ENCODE measurements at places on chromosomes 13 and 19.

GRCh38 chr13:107585469-107586180 lies 629.7 kb downstream of the LIG4 start:
- no peak for DNase-seq

DNA sequence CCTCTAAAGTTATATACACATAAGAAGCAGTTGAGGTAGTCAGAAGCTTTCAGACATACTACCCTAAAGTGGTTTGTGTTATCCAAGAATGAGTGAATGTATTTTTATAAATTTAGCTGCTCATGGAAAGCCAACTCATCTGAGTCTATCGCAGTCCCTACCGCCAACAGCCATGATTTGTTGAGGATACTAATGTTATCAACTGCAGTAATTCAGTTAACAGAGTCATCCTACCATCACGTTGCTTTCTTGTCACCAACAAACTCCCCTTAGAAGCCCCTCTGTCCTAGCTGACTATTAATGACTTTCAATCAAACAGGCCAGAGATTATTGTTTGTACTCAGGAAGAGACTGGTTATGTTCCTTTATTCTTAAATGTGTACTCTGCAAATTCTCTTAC lies 169.9 kb downstream of the DCT start:
- DNase-seq, result no peak

GRCh38 chr13:38759390-38759789 lies 72.5 kb downstream of the FREM2 start:
- no peak for DNase-seq

DNA sequence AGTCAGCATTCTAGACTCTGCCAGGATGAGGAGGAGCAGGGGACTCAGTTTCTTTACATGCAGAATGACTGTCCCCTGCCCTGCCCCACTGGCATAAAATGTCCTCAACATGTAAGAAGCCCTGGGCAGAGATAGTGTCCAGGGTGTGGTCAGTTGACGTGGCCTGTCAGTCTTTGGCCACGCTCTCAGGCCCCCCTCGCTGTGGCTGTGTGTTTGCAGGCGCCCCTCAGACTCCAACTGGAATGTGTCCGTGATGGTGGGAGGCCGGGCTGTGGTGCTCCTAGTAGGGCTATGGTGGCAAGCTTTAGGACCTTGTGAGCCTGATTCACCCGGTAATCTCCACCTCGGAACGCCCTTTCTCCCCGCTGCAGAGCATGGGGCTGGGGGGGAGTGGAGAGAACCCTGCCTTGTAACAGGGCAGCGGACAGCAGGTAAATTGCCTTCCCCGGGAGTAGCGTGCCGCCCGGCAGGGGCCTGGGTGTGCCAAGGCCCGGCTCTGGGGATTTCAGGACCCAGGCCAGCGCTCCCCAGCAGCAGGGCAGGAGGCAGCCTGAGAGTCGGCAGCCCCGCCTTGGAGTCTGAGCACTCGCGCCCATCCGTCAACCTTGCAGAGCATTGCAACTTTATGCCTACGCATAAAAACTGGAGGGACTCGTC lies 62.3 kb downstream of the CHST8 start:
- no peak for DNase-seq

GRCh38 chr13:94362411-94362909 lies 117.0 kb downstream of the DCT start:
- DNase-seq, result peak; percentile 23

DNA sequence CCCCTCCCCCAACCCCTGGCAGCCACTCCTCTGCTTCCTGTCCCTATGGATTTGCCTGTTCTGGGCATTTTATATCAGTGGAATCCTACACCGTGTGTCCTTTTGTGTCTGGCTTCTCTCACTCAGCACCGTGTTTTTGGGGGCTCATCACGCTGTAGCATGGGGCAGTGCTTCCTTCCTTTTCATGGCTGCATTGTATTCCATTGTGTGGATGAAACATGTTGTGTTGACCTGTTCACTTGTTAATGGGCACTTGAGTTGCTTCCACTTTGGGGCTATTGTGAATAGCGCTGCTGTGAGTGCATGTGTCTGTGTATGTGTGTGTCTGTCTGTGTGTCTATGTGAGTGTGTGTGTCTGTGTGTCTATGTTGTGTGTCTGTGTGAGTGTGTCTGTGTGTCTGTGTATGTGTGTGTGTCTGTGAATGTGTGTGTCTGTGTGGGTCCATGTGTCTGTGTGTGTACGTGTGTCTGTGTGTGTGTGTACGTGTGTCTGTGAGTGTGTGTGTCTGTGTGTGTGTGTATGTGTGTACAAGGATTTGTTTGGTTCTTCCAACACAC lies 57.2 kb downstream of the AP1M1 start:
- no peak for DNase-seq

- no peak for DNase-seq
These were observed 20.4 kb upstream of the ERCC5 start for GRCh38 chr13:102825400-102825799.

DNA sequence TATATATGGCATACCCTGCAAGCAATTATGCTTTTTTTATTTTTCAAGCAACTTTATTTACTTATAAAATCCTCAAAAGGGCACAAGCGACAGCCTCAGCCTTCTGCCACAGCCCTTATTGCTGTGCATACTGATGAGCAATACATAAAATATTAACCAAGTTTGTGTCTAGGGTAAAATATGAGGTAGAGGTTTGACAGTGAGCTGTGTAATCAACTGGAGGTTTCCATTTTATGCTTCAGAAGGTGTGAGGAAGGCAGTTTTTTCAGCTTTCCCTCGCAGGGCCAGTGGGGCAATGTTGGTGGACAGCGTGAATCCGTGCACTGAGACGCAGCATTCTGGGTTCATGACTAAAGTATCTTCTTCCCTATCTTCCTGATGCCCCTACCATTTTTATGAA lies 310.4 kb downstream of the IRS2 start:
- DNase-seq, result no peak

GRCh38 chr19:46191972-46192371 lies 37.6 kb upstream of the IGFL1 start:
- no peak for DNase-seq

DNA sequence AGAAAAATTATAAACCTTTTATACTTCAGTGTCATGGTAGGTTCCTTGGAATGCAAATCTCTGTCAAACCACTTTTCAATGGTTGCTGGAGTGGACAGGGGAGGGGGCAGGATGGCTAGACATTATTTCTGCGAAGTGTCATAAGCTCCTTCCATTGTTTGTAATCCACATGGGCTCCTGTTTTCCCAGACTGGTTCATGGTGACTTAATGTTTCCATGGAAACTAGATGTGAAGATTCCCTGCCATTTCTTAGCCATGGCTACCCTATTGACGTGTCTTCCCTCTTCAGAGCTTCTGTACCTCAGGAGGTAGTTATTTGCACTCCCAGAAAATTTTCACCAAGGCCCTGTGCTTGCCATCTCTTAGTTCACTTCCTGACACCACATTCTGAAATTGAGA lies 95.3 kb downstream of the UFM1 start:
- no peak for DNase-seq

GRCh38 chr13:65724226-65724625 lies 1505.9 kb downstream of the PCDH9 start:
- DNase-seq, result no peak

- DNase-seq, result no peak
These were observed 302.1 kb downstream of the PCDH17 start for GRCh38 chr13:57933606-57934005.

GRCh38 chr19:9078651-9079050 lies 8.2 kb upstream of the OR1M1 start:
- no peak for DNase-seq

DNA sequence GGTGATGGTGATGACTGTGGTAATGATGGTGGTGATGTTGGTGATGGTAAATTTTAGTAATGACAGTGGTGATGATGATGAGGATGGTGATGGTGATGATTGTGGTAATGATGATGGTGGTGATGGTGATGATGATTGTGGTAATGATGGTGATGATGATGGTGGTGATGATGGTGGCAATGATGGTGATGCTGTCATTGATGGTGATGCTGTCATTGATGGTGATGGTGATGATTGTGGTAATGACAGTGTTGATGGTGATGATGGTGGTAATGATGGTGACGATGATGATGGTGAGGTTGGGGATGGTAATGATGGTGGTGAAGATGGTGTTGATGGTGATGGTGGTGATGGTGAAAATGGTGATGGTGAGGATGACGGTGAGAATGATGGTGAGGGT lies 11.7 kb upstream of the BCAT2 start:
- DNase-seq, result no peak

- DNase-seq, result no peak
These were observed 1.3 kb upstream of the BSG start for GRCh38 chr19:570937-571565.

DNA sequence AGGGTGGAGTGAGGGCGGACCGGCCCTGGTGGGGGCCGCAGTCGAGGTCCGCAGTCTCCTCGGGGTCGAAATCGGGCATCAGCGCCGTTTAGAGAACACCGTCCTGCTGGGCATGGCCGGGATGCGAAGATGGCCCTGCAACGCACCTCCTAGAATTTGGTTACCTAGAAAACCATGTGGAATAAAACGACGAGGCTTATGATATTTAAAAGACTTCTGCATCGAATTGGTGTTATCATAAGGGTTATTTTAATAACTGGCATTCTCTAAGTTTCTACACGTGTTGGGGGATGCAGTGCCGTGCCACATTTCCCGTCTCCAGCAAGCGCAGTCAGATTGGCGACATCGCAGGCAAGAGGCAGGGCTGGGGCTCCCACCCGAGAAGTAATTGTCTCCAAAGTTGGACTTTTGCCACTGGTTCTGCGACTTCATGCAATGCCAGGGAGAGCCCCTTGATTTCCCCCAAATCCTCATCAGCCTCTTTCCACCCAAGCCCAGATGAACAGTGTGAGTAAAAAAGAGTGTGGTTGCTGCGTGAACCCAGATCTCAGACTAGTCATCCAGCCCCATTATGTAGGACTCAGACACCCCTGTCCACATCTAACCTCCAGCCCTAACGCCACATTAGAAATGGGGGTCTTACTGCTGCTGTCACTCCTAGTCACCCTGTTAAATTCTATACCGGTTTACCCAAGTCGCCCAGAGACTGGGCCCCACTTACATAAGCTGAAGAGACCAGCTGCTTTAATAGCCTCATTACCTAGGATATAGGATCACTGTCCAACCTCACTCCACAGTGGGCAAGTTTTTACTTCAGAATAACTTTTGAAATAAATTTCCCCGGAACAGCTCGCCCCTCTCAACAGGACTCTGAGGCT lies 571 bp upstream of the DHRS12 start:
- no peak for DNase-seq

GRCh38 chr13:96994017-96994857 lies at the start of gene OXGR1:
OXGR1 (minus strand) TSS chr13:96994476; CDS start chr13:96987759, 6,717 bp downstream.
- no peak for DNase-seq

- peak; percentile 42 for DNase-seq
These were observed at the start of gene PDX1 for GRCh38 chr13:27919934-27920676. PDX1 (plus strand) TSS chr13:27920000; CDS start chr13:27920139, 139 bp downstream.

GRCh38 chr19:588093-588740 lies 1.5 kb upstream of the HCN2 start:
- peak; percentile 61 for DNase-seq

GRCh38 chr19:49165865-49166301 lies 8.3 kb downstream of the TRPM4 start:
- DNase-seq, result no peak

DNA sequence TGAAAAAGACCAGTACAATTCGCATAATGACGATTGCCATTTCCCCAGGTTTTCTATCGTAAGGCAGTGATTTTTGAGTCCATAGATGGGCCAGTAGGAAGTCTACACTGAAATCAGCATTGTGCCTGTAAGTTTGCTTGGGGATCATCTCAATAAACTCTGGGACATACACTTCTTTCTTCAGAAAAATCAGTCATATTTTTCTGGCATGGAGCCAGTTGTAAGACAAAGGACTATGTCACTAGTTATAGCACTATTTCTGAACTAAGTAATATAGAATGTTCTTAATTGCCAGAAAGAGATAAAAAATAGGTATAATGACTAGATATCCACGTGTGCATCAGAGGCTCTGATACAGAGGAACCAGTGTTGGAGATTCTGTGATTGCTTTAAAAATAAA lies 243.5 kb downstream of the LMO7 start:
- DNase-seq, result no peak

DNA sequence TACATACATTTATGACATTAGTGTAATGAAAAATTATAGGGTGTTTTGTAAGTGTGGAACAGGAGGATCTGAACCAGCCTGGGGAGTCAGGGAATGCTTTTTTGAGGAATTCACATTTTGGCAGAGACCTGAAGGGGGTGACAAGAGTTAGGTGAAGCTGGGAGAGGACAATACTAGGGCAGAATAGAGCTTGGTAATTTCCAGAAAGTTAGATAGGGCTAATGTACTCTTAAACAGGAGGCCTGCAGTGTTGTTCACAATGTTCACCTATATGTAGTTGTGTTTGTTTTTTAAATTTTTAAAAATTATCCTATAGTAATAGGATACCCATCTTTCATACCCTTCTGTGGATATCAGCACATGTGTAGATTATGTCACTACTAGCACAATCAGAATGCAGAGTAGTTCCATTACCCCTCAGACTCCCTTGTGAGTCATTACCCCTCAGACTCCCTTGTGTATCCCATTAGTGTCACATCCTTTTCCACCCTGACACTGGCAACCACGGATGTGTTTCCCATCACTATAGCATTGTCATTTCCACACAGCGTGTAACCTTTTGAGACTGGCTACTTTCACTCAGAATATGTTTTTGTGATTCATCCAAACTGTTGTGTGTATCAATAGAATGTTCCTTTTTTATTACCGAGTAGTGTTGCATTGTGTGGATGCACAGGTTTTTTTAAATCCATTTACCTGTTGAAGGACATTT lies 43.1 kb downstream of the PCCA start:
- no peak for DNase-seq

- DNase-seq, result no peak
These were observed 5.8 kb downstream of the PEG3 start for GRCh38 chr19:56834564-56835375.

- DNase-seq, result no peak
These were observed 20.1 kb downstream of the RASA3 start for GRCh38 chr13:114112231-114112825.

GRCh38 chr13:93953841-93954240 lies 525.6 kb downstream of the DCT start:
- DNase-seq, result no peak

GRCh38 chr19:48319647-48320541 lies 5.5 kb upstream of the EMP3 start:
- DNase-seq, result no peak

GRCh38 chr19:15099017-15099582 lies 8.1 kb upstream of the SYDE1 start:
- no peak for DNase-seq
